ENCODE measurements at places on chromosomes 5 and 9. TPM values are rescaled to one million over a fixed set of nuclear protein-coding genes. Genes with fewer than 3 reads are reported as not detected.

GRCh38 chr5:107979900-107980299, 309.2 kb upstream of the EFNA5 start:
- DNase-seq: no peak
- H3K4me3 ChIP-seq: no peak overlapping the region
- no peak overlapping the region for H3K27ac ChIP-seq
- no peaks in the 10 kb centered on the region for H3K4me1 ChIP-seq
- H3K36me3 ChIP-seq: no peaks in the 10 kb centered on the region

DNA sequence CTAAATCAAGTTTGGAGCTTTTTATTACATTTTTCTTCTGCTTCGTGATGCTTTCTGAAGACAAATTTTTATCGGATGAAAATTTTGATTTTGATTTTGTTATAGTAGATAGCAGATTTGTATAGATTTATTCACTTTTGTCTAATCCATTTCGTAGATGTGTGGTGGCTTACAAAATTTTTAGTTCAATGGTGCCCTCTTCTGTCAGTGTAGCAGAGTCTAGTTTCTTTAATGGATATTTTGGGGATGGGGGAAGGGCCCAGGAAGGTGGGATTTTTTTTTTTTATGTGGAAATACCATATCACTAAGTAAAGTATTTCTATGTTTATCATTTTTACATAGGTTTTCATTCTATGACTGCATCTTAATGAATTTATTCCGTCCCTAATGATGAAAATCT, 259.9 kb upstream of the TARS1 start:
- no peaks in the 10 kb centered on the region for H3K36me3 ChIP-seq
- no peak for DNase-seq
- no peak overlapping the region for H3K4me3 ChIP-seq
- no peak overlapping the region for H3K27ac ChIP-seq

- no peaks in the 10 kb centered on the region for H3K27me3 ChIP-seq
- no peaks in the 10 kb centered on the region for H3K4me1 ChIP-seq
- no peak overlapping the region for H3K4me3 ChIP-seq
- H3K27ac ChIP-seq: no peak overlapping the region
- no peak for DNase-seq
- no peaks in the 10 kb centered on the region for H3K36me3 ChIP-seq
Measured at GRCh38 chr5:160353379-160353778, 17.0 kb downstream of the C1QTNF2 start.

DNA sequence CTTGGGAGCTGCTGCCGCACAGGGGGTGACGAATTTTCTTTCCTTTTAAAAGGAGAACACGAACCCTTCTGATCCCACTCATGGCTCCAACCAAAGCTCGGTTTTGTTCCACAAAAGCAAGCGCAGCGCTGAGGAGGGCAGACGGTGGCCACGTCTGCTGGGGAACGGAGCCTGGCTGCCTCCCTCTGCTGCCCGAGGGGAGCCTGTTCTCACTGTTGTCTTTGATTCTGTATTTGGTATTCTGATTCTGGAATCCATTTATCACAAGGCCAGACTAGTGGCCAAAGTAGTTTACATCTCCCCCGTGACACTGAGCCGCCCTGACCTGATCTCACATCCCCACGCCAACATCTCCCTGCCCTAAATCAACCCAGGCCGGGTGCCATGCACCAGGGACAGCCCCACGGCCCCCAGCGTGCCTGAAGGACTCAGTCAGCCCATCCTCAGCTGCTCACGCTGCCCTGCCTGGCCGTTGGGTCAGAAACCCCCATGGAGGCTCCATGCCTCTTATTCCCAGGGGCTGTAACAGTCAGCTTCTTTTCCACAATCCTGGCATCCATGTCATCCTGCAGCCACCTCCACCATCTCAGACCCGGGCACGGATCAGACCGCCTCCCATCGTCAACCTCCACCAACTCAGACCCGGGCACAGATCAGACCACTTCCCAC, 6.7 kb upstream of the NSMF start:
- H3K27ac ChIP-seq: no peak overlapping the region
- DNase-seq: no peak
- H3K36me3 ChIP-seq: no peaks in the 10 kb centered on the region
- no peak overlapping the region for H3K4me3 ChIP-seq
- H3K4me1 ChIP-seq: peaks cover 19% of the 10 kb centered on the region

GRCh38 chr9:134935701-134936345, 18.1 kb upstream of the FCN1 start:
- no peaks in the 10 kb centered on the region for H3K36me3 ChIP-seq
- H3K27me3 ChIP-seq: peaks cover 23% of the 10 kb centered on the region
- peaks cover 70% of the 10 kb centered on the region for H3K4me1 ChIP-seq

GRCh38 chr9:86679909-86680308, 267.4 kb downstream of the GAS1 start:
- H3K36me3 ChIP-seq: no peaks in the 10 kb centered on the region
- H3K27me3 ChIP-seq: no peaks in the 10 kb centered on the region
- H3K4me1 ChIP-seq: no peaks in the 10 kb centered on the region
- no peak for DNase-seq

- H3K4me3 ChIP-seq: no peak overlapping the region
- DNase-seq: no peak
- H3K27me3 ChIP-seq: no peaks in the 10 kb centered on the region
- no peaks in the 10 kb centered on the region for H3K4me1 ChIP-seq
Measured at GRCh38 chr5:180599590-180599914, 8.3 kb upstream of the SCGB3A1 start.

- no peak overlapping the region for H3K27ac ChIP-seq
- H3K27me3 ChIP-seq: peaks cover 3% of the 10 kb centered on the region
- peaks cover 5% of the 10 kb centered on the region for H3K4me1 ChIP-seq
- no peaks in the 10 kb centered on the region for H3K36me3 ChIP-seq
- H3K4me3 ChIP-seq: no peak overlapping the region
Measured at GRCh38 chr5:180205916-180206315, 3.1 kb downstream of the RASGEF1C start.

DNA sequence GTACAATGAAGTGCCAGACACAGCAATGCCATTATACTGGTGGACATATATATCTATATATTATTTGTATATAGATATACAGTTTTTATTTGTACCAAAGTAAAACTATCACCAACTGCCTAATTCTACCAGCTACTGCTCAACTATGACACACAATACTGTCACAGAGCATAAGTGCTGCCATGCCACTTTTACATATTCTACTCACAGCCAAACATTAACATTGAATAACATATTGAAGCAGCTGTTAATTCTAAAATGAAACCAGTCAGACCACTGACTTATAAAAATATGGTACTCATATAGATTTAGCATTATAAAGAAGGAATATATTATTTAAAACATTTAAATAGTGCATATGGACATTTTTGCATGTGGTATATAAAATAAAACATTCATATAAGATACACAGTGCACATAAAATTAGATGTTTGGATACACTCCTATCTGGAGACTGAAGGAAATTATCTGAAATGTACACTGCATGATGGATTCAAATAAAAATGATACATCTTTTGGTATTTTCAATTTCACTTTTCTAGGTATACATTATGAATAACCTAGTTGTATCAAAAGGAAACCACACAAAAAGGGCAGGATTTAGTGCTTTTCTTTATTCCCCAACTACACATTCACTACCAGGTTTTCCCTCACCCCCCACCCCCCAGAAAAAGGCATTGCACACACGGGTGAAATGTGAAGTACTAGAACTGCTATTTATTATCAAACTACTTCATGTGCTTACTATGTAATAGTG, 48.9 kb downstream of the PKD2L2 start:
- no peaks in the 10 kb centered on the region for H3K27me3 ChIP-seq
- no peak overlapping the region for H3K4me3 ChIP-seq
- DNase-seq: no peak
- H3K36me3 ChIP-seq: peaks cover 55% of the 10 kb centered on the region
- no peak overlapping the region for H3K27ac ChIP-seq
- H3K4me1 ChIP-seq: peaks cover 5% of the 10 kb centered on the region

Gene ZNF346
- total RNA-seq: 38.4 TPM

Gene SLC36A2
- total RNA-seq: not detected

Gene RNF180
- total RNA-seq: not detected

Gene ADAMTS2
- total RNA-seq: not detected
